ENCODE measurements at places on chromosomes 16 and 17. TPM values are rescaled to one million over a fixed set of nuclear protein-coding genes. Genes with fewer than 3 reads are reported as not detected.

- peak; percentile 49 for DNase-seq
Observed at GRCh38 chr17:66747578-66748275, 87.2 kb upstream of the CACNG5 start.

PDE6G gene
- total RNA-seq: 0.29 TPM

DNA sequence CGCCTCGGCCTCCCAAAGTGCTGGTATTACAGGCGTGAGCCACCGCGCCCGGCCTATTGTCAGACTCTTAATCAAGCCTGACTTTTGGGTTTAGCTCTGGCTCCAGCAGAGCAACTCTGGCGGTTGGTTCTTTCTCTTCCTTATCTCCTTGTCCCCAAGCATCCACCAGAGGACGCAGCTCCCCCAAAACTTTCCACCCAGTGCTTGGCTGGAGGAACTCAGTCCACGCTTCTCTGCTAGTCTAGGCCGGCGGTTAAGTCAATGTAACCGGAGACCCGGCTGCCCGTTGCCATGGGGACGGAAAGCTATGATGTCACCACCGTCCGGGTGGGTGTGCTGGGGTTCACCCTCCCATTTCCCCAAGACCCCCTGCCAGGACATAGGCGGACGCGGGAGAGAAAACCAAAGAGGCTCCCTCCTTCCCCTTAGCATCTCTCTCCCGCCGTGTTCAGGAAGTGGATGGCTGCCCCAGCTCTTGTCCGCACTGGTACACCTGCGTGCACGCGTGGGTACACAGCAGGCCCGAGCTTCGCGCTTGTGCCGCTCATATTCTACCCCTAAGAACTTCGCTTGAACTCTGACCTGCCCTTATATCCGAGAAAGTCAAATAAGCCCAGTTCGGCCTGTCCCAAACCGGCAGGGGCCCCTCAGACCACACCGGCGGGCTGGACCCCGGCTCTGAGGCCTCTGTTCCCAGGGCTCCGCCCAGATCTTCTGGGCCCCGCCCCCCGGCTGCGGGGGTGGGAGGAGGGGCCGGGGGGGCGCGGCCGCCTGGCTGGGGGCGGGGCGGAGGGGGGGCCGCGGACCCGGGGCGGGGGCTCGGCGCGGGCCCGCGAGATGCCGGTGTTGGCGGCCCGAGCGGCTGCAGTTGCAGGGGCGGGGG, at the start of gene RND2:
RND2 (plus strand) TSS at position 825 of the 883 bp plus-strand sequence. CDS start 117 bp downstream, outside the sequence.
- DNase-seq: peak; percentile 84

CHP2 gene
- not detected for total RNA-seq

DNA sequence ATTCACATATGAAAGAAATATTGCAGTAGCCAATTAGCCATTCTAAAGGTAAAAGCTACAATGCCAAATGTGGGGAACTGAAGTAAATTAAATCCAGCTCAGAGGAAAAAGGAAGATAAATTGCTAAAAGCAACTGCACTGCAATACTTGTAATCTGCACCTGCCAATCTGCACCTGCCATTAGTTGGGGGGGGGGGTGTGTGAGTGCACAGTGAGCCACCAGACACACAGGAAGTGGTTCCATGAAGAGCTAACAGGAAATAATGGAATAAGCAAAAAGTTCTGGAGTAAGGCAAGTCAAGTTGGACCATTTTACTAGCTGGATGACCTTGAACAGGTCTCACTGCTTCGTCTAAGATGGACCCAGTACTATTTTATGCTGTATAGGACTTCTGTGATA, 191.8 kb downstream of the PARN start:
- no peak for DNase-seq

KRTAP9-2 gene
- total RNA-seq: not detected

DNA sequence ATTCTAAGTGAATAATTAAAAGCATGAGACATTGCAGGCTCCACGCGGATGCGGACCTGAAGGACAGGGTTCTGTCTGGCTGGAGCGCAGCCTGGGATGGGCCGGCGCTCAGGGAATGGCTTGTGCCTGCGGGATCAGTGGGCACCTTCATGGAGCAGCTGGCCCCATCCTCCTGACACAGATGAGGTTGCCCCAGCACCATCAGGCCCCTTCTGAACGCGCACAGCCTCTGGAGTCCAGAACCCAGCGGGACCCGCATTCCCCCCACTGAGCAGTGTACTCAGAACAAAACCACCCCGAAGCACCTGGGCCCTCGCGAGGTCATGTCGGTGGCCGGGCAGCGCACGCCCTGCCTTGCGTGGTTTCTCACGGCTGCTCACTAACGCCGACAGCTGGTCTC, 70.5 kb upstream of the CHMP6 start:
- no peak for DNase-seq

TUBB3 gene
- 237 TPM for total RNA-seq

- no peak for DNase-seq
Observed at GRCh38 chr17:63998721-63999679, 849 bp downstream of the PRR29 start.

ACSF2 gene
- total RNA-seq: 20.4 TPM

DNA sequence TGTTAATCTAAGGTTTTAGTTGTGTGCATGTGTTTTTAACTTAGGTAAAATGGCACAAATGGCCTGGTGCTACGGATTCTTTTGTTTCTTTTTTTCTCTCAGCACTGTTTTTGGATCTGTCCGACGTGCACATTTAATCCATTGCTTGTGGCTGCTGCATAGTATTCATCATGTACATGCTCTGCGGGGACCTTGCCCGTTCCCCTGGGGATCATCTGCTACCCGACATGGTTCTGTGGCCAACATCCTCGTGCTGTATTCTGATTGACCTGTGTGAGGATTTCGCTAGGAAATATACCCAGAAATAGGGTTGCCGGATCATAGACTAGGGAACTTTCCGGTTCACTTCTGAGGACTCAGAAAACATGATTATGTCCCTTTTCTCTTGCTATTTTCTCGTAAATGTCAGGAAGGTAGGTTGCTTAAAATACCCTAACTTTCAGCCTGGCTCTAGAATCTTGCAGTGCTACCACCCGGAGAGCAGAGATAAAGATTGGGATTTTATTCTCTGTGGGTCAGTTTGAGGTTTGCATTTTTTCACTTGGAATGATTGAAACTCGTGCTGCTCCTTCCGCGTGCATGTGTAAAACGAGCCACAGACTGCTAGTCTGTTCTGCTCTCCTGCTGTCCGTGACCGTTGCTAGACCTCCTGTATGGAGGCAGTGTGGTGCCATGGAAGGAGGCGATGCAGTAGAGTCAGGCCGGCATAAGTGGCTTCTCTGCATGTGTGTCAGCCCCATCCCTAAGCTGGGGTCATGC, 42.9 kb downstream of the LDHD start:
- DNase-seq: no peak

NTN1 gene
- 0.20 TPM for total RNA-seq

- peak; percentile 13 for DNase-seq
Observed at GRCh38 chr16:47826070-47826469, 329.7 kb downstream of the ABCC12 start.

FN3KRP gene
- 22.0 TPM for total RNA-seq

DNA sequence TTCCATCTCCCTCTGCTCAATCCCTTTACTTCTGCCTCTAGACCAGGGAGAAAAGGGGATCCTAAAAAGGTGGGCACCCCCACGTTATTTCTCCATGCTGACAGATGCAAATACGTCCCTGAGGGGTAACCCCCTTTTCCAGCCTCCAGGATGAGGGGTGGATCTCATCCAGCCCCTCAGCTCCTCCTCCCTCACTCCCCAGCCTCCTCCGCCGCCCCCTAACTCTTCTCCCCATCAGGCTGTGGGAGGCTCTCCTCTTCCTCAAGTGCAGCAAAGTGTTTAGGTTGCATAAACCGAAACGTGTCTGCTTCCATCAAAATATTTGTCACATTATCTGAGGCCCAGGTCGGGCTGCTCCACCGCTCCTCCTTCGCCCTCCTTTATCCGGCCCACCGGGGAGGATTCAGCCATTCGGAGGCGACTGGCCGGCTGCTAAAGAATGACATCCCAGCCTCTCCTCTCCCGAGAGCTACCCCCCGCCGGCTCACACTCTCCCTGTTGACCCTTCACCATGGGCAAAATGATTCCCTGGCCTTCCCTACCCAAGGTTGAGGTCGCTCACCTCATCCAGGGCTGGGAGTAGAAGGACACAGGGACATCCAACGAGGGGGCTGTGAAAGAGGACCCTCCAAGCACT, 1.2 kb upstream of the C1QL1 start:
- DNase-seq: no peak

GRCh38 chr17:80187515-80187941, 17.7 kb downstream of the CARD14 start:
- peak; percentile 34 for DNase-seq
